ENCODE measurements at places on chromosomes 11 and 22.

GRCh38 chr11:134260503-134260902 is 7.1 kb downstream of the ACAD8 start:
- no peak for DNase-seq

- DNase-seq, result no peak
These were observed 961 bp downstream of the SUSD2 start for GRCh38 chr22:24181996-24182899.

DNA sequence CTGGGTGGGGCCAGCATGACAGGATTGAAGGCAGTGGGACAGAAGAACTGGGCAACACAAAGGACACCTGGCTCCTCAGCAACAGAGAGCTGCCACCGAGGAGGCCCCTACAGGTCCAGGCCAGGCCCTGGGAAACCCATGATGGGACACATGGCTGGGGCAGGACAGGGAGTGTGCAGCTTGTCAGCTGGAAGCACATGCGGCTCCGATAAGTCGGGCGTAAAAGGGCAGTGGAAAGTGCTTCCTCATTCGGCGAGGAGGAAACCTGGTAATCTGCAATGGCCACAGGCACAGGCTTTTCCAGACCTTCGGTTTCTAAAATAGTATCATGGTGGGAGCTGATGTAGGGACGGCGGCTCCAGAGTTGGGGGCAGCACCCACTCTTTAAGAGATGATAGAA is 16.5 kb downstream of the GNAZ start:
- no peak for DNase-seq

DNA sequence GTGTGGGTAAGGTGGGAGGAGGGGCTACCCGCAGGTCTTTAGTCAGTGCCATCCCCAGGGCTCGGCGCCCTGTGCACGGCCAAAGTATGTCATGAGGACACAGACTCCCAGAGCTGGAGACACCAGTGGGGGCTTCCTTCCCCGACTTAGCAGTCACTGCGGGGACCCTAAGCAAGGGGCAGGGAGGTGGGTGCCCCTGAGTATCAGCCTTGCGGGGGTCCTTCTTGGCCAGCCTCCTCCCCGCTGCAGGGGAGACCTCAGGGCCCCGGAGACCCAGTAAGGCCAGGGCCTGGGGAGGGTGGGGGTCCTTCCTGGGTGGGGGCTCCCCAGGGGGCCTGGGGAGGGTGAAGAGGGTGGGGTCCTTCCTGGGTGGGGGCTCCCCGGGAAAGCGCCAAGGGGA is 673.8 kb downstream of the BRD1 start:
- DNase-seq, result no peak

DNA sequence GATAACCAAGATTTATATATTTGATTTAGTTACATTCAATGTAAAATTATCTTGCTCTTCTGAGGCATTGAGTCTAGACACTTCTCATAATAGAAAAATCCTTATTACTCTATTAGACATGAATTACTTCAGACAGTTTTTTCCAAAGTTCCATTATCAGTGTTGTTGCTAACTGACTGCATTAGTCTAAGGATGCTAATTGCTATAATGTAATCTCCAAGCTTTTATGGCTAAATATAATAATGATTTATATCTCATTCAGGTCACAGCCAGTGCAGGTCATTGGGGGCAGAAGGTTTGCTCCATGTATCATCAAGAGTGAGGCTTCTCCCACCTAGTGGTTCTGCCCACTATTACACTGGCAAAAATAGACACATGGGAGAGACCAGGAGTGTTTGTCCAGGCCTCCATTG is 377.2 kb upstream of the DDI1 start:
- no peak for DNase-seq

GRCh38 chr22:39671936-39672335 is 101.4 kb downstream of the CACNA1I start:
- no peak for DNase-seq

- DNase-seq, result no peak
These were observed 12.5 kb upstream of the EXPH5 start for GRCh38 chr11:108606070-108606469.

All from NCI-H1417 treated with DMSO at 0.1 percent for 48 hours (cell line).